Cortex of kidney (tissue), 1 donor: ENCODE measurements at places on chromosomes 12 and 14.

DNA sequence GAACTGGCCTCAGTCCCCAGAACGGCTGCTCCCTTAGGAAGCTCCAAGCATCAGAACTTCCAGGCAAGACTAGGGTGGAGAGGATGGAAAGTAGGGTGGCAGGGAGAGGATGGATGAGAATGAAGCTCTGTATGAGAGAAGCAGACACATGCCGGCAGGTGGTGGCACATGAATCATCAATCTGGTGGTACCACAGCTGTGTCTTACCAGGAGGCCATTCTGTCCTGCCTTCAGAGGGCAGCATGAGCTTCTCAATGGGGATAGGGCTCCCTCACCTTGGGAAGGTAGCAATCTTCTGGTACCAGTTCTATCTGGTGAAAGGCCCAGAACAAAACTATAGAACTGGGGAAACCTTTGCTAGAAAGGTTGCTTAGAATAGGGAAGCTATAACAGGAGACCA lies 55.4 kb upstream of the PYGL start:
- DNase-seq = no peak

DNA sequence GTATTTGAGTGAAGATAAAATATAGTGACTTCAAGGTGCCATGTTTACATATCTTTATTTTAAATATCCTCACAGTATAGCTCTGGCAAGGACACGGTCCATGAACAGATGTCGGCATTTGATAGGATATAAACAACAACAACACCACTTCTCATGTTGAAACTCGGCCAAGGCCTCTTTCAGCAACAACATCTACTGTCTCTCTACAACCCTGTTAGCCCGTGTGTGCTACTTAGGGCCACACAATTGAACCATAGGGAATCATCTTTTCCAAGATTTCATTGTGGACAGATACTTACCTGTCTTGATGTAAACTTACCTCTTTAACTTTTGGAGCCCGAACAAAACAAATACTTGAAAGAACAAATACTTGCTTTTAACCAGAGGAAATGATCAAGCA lies 168.7 kb upstream of the SSTR1 start:
- DNase-seq = no peak

DNA sequence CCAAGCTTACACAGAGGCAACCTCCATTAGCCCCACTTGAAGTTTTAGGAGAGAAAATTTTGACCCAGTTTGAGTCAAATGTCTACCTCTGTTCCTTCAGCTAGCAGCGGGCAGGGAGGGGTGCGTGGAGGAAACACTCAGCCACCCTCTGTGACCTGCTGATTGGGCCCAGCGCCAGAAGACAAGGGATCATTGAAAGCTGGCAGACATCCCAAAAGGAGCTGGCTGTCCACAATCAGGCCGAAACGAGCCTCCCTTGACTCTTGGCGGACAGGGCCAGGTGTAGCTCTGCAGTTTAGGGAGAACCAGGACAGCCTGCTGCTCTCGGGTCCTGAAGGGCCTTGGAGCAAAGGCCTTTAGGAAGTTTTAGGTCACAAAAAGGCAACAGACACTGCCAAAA lies 41.3 kb downstream of the CD9 start:
- DNase-seq = no peak

GRCh38 chr14:95513291-95513690 lies 3.2 kb downstream of the SYNE3 start:
- DNase-seq = no peak

- DNase-seq = no peak
These were observed 16.2 kb downstream of the PYGL start for GRCh38 chr14:50928002-50928635.

DNA sequence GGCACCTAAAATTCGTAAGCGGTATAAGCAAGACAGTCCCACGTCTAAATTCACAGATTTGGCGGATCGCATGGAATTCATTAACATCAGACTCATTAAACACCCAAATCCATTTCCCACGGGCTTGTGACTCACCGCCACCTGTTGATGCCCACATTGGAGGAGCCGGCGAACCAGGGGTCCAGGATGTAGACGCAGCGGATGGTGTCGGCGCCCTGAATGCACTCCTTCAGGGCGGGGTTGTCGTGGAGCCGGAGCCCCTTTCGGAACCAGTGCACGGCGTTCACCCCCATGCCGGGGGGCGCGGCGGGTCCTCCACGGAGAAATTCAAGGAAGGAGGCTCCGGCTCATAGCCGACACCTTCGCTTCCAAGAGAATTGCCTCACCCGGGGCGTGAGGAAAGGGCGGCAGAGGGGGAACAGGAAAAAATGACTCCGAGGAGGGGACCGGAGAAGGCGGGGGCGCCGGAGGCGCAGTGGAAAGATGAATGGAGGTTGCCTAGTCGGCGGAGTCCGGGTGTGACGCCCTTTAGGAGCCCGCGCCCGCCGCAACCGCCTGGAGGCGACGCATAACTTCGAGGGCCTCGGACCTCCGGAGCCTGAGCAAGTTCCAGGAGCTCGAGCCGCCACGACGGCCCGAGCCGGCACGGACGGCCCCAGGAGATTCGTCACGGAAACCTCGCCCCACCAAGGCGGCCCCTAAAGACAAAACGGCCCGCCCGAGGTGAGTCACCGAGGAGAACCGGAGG lies 506 bp downstream of the CRY1 start:
- DNase-seq = no peak

DNA sequence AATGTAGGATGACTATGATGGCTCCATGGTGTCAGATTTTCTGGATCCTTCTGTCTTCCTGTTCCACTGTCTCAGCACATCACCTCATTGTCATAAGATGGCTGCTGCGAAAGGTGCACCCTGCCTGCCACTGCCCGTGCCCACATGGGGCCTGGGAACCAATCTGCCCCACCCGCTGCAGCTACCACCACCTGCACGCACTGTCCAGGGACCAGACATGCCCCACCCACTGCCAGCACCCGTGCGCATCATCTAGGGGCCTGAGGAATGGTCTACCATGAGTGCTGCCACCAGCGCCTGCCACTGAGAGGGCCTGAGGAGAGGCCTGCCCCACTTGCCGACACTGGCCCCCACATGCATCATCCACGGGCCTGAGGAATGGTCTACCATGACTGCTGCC lies 23.8 kb downstream of the CYP46A1 start:
- DNase-seq = no peak

DNA sequence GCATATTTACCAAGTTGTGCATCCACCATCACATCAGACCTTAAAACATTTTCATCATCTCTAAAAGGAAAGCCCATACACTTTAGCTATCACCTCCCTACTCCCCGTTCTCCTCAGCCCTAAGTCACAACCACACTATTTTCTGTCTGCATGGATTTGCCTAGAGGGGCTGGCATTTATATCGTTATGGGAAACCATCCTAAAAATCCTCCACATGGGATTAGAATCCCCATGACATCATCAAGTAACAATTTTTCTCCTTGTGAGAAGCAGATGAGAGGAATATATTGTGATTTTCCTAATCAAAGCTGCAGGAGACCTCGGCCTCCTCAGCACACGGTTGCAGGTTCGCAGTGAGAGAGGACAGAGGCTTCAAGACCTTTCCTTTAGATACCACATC lies 114.1 kb downstream of the SLC15A4 start:
- no peak for DNase-seq

DNA sequence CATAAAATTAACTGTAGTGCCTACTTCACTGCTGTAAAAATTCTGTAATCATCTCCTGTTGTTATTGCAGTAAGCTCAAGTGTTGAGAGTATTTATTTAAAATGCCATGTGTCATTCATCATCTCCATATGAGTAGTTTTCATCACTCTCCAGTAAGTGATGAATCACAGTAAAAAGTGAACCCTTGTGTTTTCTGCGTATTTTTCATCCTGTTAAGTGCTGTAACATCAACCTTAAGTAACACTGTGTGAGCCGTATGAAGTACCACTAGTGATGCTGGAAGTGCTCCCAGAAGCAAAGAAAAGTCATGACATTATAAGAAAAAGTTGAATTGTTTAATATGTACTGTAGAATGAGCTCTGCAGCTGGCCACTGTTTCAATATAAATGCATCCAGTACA lies 55.4 kb downstream of the SLCO1B3 start:
- DNase-seq = no peak

- DNase-seq = no peak
These were observed 306.6 kb upstream of the MIS18BP1 start for GRCh38 chr14:45559626-45560025.

- no peak for DNase-seq
These were observed 167.9 kb upstream of the NTF3 start for GRCh38 chr12:5264006-5264405.

- no peak for DNase-seq
These were observed 65.9 kb downstream of the AVPR1A start for GRCh38 chr12:63085120-63085519.

DNA sequence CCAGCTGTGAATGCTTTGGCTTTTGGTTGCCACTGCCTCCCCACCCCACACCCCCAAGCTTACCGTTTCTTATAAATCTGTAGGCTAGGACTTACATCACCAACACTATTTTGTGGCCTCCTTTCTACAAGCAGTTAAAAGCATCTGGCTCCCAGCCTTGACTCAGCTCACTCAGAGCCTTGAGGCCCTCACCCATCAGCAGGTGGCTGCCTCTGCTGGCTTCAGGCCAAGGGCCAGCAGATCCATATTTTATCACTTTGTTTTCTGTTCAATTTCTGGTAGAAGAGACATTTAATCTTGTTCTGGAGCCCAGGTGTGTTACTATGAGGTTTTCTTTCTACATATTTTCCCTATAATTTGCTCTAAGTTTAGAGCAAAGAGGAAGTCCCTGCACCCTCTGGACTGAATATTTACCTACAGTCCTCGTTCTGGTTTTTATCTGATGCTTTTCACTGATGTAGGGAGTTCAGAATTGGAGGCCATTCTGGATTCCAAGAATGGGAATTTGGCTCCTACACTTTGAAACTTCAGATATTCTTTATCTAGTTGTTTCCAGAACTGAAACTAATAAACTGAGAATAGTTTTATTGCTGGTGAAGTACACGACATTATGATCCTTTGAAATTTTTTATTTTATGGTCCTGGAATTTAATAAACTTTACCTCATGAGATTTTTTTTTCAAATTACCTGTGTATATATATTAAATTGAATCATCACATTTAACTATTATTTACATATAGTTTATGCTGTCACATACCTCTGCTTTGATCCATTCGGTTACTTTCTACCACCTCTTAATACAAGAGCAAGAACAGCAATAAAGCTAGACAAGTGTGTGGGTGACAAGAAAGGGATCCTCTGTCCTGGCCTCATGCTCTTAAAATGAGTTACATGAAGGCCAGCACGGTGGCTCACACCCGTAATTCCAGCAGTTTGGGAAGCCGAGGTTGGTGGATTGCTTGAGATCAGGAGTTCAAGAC lies 22.2 kb downstream of the PLBD1 start:
- DNase-seq = no peak

GRCh38 chr14:103442288-103442687 lies 57.1 kb downstream of the MARK3 start:
- no peak for DNase-seq

DNA sequence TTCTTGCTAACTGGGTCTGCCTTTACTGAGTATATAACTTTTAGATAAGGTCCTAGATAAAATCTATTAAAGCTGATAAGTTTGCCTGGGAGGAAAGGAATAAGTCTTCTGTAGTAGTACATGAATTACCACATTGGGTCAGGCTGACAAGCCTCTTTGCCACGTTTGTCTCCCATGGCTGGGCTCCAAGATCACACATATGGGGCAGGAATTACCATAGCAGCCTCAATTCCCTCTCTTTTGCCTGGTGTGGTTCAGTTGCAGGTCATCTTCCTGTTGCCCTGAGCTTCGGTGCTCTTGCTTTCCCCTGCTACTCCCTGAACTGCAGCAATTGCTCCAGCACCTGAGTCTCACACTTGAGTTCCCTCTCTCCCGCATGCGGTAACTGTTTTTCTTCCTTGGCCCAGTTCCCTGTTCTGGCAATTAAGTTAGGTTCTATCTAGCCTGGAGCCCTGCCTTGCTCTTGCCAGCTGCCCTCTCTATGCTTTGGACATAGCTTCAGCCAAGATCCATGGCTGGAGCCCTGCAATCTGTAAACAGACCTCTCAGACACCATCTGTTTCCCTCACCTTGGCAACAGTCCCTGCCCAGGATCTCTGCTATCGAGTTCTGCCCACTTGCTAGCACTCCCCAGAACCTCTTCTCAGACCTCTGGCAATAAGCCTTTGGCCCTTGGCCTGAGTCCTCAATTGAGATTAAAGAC lies 5.8 kb upstream of the GLT8D2 start:
- DNase-seq = no peak

DNA sequence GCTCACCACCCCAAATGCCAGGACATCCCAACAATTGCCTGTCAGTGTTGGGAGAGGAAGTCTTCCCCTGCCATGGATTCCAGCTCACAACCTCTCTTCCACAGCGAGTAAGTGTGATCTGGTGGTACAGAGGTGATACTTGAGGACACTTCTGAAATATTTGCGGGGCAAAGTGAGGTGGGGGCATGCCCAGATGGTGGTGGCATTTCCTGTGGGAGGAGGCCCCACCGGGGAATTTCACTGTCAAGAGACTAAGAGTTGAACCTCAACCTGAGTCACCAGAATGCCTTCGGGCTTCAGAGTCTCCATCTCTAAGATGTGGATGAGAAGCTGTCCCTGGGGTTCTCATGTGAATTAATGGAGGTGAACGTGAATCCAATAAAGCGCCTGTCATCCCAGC lies 122.3 kb upstream of the RFLNA start:
- DNase-seq = no peak
